ENCODE measurements at places on chromosomes 2 and 18.

DNA sequence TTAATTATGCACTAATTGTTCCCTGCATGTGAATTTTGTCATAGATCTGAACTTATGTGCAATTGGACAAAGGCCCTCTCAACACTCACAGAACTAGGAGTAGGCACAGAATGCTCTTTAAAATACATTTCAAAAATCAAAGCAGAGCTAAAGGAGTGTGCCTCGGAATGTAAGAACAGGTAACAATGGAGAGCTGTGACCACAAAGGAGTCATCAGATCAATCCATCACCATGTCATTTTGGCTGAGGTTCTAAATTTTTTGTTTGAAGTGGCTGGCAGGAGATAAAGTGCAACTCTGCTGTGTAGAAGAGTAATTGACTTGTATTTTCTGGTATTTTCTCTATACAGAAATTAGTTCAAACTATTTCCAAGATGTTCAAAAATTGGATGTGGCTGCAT, 155.4 kb downstream of the NRP2 start:
- DNase-seq = no peak

DNA sequence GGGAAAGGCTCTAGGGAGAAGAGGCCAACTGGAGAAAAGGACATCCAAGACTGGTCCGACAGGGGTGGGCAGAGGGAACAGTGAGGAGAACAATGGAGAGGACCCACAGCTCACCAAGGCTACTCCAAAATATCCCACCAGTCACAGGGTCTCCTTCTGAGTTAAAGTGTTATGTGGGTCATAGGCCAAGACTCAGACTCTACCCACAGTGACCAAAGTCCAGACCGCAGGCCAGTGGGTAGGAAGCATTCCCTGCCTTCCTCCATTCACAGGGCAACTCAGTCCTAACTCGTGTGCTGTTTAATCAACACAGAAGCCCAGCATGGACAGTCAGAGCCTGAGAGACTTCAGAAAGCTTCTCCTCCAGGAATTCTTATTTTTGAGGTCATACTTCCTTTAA, 260.6 kb downstream of the SMAD2 start:
- no peak for DNase-seq

- DNase-seq = no peak
These were observed 21.2 kb upstream of the ACVR1 start for GRCh38 chr2:157897106-157897971.

GRCh38 chr2:197969391-197969893, 165.0 kb downstream of the PLCL1 start:
- DNase-seq = no peak

GRCh38 chr2:14137643-14138042, 494.9 kb upstream of the LRATD1 start:
- no peak for DNase-seq

DNA sequence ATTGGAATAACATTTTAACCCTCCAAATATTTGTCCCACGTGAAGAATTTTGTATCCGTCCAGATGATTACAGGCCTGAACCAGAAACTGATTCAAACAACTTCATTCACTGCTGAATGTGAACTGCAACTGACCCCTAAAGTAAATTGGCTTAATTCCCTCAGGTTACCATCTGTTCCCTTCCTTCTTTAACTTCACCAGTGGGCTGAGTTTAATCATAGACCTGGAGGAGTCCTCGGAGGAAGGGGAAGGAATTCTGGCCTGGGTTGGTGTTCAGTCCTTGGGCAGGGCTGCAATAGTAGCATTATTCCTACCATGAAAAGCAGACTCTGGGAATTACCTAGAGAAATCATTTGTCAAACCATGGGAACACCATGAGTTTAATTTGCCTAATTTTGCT, 207.4 kb downstream of the TMEM247 start:
- no peak for DNase-seq

DNA sequence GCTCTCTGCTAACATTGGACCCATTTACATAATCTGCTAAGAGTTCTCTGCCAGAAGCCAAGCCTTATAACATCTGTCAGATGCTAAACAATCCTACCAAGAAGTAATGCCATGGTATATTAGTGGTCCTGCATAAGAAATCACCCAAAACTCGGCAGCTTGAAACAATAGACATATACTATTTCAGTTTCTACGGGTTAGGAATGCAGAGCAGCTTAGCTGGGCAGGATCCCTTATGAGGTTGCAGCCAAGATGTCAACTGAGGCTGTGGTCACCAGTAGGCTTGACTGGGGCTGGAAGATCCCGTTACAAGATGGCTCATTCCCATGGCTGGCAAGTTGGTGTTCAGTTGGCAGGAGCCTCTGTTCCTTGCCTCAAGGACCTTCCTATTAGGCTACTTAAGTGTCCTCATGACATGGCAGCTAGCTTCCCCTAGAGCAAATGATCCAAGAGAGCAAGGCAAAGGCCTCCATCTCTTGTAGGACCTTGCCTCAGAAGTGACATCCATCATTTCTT, 25.1 kb upstream of the SOS1 start:
- DNase-seq = no peak

- DNase-seq = no peak
These were observed 23.9 kb upstream of the ALLC start for GRCh38 chr2:3633982-3634595.

DNA sequence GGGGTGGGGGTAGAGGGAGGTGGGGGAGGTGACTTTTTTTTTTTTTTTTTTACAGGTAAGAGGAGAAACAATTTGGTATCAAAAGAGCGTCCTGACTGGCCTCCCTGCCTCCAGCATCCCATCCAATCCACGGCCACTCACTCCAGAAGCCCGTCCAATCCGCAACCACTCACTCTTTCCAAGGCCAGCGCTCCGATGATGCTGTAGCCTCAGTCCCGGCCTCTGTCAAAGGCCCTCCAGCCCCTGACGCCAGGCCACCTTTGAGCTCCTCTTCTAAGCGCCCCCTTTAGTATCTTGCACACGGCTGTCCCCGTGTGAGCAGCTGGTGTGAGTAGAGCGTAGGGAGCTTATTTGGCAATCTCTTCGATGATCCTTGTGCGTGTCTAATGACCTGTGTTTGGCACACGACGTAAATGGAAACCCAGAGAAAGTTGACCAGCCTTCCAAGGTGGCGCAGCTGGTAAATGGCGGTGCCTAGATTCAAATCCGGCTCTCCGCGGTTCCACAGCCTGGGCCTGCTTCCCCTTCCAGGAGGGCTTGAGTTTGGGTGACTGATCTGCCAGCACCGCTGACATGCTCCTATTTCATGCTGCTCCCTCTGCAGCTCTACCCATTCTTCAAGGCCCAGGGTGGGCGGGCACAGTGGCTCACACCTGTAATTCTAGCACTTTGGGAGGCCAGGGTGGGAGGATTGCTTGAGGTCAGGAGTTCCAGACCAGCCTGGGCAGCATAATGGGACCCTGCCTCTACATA, 23.8 kb upstream of the PXDN start:
- DNase-seq = no peak

DNA sequence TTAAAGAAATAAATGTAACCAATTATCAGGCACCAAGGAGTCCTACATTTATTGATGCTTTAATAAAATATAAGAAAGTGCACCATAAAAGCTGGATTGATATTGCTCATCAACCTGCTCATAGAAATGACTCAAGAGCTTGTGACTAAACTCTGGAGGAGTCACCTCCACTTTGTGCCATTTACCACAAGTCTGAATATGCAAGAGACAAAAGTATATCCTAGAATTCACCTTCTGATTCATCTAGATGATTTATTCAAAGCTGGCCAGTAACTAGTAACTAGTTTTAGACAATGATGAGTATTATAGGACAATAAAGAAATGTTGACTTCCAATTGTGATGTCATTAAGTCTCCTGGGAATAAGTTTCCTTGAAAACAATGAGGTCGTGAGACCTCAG, 146.0 kb upstream of the SOX11 start:
- DNase-seq = no peak

GRCh38 chr2:69815717-69816116, 13.7 kb upstream of the GMCL1 start:
- DNase-seq = no peak

GRCh38 chr2:215748446-215748845, 264.9 kb downstream of the MREG start:
- DNase-seq = peak; percentile 87

- DNase-seq = no peak
These were observed 279.0 kb upstream of the NRP2 start for GRCh38 chr2:205403244-205403825.

GRCh38 chr2:139469985-139470384, 689.8 kb upstream of the NXPH2 start:
- DNase-seq = no peak

DNA sequence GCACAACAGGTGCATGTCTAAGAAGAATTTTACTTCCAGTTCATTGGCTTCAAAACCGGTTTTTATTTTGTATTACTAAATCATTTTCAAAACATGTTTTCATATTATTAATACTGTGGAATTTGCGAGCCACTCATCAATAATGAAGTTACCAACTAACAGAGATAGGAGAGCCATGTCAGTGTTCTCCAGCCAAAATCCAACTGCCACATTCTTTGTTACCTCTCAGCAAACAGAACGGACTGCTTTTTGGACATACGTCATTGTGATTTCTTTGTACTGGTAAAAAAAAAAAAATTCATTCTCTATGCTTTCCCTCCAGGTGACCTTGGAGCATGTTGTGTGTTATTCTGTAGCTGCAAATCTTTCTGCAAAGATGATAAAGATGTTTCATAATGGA, 414.2 kb upstream of the MMADHC start:
- no peak for DNase-seq

DNA sequence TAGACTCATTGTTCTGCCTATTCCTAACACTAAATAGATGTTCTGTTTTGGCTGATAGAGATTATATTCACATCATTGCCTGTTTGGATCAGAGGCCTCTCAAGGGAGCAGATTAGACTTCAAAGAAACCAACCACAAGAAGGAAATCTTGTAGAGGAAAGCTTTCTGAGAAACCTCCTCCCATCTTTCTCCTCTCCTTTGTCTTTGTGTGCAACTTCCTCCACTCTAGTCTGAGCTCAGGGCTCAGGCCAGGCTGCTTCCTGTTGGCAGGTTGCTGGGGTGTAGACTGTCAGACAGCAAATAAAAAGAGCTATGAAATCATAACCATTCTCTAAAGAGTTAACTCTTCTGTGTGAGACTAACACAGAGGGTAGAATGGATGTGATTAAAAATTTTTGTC, 113.0 kb downstream of the TGFA start:
- no peak for DNase-seq

GRCh38 chr18:9596226-9596625, 18.1 kb downstream of the PPP4R1 start:
- no peak for DNase-seq

- no peak for DNase-seq
These were observed 149.6 kb downstream of the ESCO1 start for GRCh38 chr18:21450913-21451312.

GRCh38 chr2:241857572-241858121, 1.0 kb downstream of the PDCD1 start:
- no peak for DNase-seq

GRCh38 chr2:237700512-237701032, 73.2 kb downstream of the LRRFIP1 start:
- DNase-seq = peak; percentile 67

DNA sequence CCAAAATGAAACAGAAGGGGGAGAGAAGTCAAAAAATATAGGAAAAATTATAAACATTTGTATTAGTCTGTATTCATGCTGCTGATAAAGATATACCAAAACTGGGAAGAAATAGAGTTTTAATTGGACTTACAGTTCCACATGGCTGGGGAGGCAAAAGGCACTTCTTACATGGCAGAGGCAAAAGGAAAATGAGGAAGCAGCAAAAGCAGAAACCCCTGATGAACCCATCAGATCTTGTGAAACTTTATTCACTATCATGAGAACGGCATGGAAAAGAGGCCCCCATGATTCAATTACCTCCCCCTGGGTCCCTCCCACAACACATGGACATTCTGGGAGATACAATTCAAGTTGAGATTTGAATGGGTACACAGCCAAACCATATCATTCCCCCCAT, 79.1 kb downstream of the ZRANB3 start:
- no peak for DNase-seq

DNA sequence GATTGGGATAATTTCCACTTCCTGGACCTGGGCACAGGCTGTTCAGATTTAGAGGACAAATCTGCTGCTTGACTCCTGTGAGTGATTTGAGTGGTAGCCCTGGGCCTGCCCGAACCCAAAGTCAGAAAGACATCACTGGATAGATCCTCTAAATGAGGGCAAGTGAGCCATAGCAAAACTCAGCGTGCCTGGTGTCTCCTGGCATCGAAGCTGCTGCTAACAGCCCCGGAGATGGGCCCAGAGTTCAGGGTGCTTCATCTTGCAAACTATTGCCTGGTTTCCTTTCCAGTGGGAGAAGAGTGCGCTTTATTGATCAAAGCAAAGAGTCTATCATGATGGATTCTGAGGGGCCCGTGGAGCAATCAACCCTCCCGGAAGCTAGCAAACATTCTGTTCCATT, 153.1 kb upstream of the KLHL29 start:
- no peak for DNase-seq

DNA sequence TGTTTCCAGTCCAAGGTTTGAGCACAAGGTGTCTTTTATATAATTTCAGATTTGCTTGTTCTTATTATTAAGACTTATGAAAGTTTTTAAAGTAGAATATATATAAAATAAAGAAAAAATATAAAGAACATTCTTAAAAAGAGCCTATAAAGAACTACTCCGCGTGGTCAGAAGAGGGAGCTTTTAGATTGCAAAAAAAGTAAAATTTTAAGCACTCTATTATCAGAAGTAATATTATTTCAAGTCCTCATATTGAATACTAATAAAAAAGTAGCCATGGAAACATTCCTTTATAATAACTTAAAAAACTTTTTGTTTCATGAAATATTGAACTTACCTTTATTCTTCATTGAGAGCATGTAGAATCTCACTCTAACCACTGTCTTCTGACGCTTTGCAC, 51.4 kb downstream of the LINC00305 start:
- DNase-seq = peak; percentile 3

GRCh38 chr2:105496271-105496670, 97.4 kb upstream of the FHL2 start:
- DNase-seq = no peak

GRCh38 chr18:13039806-13040205, 48.6 kb downstream of the CEP192 start:
- no peak for DNase-seq

GRCh38 chr2:171410101-171410500, 23.7 kb downstream of the METTL8 start:
- no peak for DNase-seq

DNA sequence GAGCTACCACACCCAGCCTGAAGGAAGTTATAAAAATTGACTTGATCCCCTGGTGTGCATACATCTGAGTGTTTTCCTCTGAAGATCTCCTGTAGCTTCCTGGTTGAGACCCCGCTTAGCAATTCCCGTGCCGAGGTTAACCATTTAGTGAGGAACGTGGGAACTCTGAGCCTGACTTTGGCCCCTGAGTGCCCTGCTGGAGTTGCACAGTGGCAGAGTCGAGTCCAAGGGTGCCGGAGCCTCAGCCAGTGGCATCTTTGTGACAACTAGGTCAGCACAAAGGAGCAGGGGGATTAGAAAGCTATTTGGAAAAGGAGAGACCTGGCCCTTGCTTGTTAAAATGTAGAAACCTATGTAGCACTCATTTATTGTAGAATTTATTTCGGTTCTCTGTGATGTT, 561.2 kb upstream of the SALL3 start:
- DNase-seq = no peak

All from inflammatory macrophage treated with lipopolysaccharide for 1 hour (primary cell).